ENCODE measurements at places on chromosomes 5 and 9. TPM values are rescaled to one million over a fixed set of nuclear protein-coding genes. Genes with fewer than 3 reads are reported as not detected.

DNA sequence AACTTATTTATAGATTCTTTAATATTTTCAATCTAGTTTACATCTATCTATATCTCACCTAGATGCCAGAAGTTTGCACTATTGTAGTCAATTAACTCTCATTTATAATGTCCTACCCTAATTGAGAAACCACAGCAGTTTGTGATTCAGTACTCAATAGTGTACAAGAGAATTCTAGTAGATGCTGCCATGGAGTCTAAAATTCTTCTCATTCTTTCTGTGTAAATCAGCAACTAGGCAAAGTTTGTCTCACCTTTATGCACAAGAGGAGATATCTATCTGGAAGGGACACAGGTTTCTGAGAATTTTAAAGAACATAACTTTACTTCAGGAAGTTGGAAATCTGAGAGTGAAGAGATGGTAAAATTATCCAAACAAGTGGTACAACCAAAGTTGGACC is 173.0 kb upstream of the FBXL7 start:
- H3K4me3 ChIP-seq, result no peak overlapping the region
- no peaks in the 10 kb centered on the region for H3K27me3 ChIP-seq
- no peak overlapping the region for H3K27ac ChIP-seq
- H3K36me3 ChIP-seq, result no peaks in the 10 kb centered on the region
- DNase-seq, result no peak
- H3K4me1 ChIP-seq, result no peaks in the 10 kb centered on the region

Gene AQP3
- total RNA-seq, result 1.7 TPM

DNA sequence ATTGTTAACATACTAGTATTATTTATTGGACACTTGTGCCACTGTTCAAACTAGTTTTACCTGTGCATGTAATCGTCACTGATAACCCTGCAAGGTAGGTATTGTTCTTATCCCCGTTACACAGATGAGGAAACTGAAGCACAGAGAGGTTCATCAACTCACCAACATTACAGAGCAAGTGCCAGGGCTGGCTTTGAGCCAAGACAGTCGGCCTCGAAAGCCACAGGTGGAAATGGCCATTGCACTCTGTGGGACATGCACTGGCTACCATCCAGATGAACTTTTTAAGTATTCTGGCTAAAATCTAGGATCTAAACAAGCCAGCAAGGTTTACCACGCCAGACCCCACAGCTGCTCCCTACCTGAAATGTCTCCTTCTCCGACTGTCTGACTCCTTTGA is 57.9 kb downstream of the TEX10 start:
- H3K27me3 ChIP-seq, result no peaks in the 10 kb centered on the region
- H3K27ac ChIP-seq, result no peak overlapping the region
- no peak for DNase-seq
- no peaks in the 10 kb centered on the region for H3K36me3 ChIP-seq

DNA sequence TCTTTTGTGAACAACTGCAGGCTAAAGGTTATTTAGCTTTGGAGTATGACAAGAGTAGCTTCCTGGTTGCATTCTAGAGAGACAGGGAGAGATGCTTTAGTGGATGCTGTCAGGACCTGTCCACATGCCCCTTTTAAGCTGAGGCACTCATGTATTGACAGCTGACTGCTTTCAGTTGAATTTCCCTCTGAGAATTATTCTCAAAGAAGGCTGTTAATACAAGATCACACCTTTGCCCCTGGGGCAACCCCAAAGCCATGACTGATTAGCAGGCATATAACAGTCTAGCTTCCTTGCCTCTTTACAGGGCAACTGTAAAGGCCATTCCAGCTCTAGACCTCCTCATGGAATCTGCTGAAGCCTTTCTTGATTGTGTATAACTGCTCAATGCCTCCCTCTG is 117.6 kb upstream of the ATP10B start:
- no peaks in the 10 kb centered on the region for H3K27me3 ChIP-seq
- no peak for DNase-seq
- no peaks in the 10 kb centered on the region for H3K4me1 ChIP-seq

DNA sequence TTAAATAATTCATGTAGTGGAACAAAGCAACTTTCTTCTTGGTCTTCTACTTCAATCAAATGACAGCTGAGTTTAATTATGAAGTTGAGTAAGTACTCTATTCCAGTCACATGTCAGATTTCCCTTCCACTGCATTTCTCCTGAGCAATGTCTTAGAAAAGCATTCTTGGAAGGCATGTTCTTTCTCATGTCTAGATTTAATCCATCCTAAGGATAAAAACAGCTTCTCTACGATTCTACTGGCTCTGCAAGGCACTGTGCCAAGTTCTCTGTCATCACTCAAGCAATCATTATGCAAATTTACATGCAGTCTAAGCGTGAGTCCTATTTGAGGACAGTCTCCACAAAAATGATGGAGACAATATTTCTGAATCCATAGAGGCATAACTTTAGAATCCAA is 142.4 kb downstream of the YIPF5 start:
- H3K4me3 ChIP-seq, result no peak overlapping the region
- no peaks in the 10 kb centered on the region for H3K27me3 ChIP-seq
- H3K27ac ChIP-seq, result no peak overlapping the region
- DNase-seq, result no peak
- no peaks in the 10 kb centered on the region for H3K36me3 ChIP-seq

Gene LCNL1
- not detected for total RNA-seq

Data from gastrocnemius medialis (tissue), 4 donors.